Stimulated activated CD8-positive, alpha-beta memory T cell treated with anti-CD3 and anti-CD28 coated beads, Interleukin-2, amount 100 ng/mL, for 48 hours (primary cell): ENCODE measurements at places on chromosomes 16 and 17.

- DNase-seq: no peak
Observed at GRCh38 chr17:73130977-73131376, 33.8 kb upstream of the SSTR2 start.

DNA sequence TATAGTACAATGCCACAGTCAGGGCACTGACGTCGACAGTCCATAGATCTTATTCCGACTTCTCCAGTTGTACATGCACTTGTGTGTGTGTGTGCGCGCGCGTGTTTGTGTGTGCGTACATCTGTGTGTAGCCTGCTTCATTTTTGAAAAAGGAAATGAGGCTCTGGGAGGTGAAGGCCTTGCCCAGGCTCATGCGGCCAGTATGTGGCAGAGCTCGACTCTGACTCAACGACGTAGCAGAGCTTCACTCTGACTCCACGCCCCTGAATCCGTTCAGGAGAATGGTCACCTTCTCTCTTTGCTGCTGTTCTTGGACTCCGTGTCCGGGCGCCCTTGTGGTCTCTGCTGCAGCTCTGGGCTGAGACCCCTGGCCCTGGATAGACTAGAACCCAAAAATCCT, 81.6 kb upstream of the CIBAR2 start:
- no peak for DNase-seq

DNA sequence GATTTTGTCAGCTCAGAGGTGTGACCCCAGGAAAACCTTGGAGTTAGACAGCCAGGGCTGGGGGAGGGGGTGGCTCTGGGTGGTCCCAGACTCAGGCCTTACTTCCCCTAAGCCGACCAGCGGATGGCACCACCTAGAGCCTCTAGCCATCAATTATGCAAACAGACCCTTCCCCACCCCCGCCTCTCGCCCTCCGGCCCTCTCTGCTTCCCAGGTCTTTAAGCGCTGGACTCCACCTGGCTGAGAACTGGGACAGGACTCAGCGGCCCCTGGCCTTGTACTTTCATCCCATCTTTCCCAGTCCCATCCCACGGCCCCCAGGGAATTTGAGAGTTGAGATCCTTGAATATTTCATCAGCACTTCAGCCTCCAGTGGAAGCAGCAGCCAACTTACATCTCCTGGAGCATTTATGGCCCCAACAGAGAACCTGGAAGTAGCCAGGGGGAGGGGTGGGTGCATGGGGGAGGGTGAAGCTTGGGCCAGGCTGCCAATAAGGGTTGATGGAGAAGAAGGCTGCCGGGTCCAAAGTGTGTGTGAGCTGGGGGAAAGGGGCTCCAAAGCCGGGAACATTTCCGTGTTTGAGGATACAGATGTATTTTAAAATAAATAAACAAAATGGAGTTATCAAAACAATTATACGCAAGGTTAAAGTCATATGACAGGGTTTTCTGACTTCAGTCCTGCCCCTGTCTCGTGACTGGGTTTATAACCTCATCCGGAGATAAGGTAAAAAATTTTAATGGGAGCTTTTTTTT, 7.5 kb upstream of the JUP start:
- DNase-seq: no peak

- DNase-seq: no peak
Observed at GRCh38 chr17:71338396-71338795, 782.4 kb upstream of the SOX9 start.

DNA sequence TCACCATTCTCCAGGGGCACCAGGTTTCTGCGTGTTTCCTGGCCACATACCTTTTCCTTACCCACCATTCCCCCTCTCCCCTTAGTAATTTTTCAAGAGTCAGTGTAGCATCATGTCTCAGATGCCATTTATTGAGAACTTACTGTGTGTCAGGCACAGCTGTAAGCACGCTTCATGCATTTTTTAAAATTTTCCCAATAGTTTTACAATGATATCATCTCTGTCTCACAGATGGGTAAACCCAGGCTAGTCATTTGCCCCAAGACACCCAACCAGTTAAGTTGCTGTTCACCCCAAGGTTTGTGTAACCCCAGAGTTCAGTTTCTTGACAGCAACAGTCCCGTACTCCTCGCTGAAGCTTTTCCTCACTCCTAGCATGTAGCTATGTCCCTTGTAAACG, 56.4 kb upstream of the IRX3 start:
- DNase-seq: no peak

DNA sequence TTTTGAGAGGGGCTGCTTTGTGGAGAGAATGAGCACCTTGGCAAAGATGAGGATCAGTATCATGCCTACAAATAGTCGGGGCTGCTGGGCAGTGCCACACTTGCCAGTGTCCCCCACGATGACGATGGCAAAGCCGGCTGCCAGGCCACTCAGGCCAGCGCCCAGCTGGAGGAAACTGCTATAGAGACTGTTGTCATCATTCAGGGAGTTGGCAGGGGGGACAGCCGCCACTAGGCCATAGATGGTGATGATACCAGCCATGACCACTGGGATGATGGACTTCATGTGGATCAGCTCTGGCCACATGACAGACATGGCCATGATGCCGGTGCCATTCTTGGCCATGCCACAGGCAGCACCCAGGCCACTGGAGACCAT, 23.8 kb downstream of the MINK1 start:
- DNase-seq: no peak

- DNase-seq: no peak
Observed at GRCh38 chr17:79979816-79980215, 55.9 kb downstream of the TBC1D16 start.

DNA sequence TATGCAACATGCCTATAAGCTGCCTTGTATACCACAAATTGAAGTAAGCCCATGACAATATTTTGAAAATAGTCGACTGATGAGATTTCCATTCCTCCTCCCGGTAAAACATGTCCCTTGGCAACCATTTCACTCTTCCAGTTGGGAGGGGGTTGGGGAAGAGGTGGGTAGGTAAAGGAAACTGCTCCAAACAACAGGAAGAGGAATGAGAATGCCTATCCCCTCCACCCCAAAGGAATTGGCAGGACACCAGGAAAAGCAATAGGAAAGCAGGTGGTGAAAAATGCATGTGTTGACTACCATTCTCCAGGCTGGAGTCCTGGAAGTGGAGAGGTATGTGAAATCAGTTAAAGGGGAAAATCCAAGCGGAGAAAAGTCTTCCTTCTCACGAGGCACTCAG, 455.9 kb upstream of the PSMD7 start:
- no peak for DNase-seq

DNA sequence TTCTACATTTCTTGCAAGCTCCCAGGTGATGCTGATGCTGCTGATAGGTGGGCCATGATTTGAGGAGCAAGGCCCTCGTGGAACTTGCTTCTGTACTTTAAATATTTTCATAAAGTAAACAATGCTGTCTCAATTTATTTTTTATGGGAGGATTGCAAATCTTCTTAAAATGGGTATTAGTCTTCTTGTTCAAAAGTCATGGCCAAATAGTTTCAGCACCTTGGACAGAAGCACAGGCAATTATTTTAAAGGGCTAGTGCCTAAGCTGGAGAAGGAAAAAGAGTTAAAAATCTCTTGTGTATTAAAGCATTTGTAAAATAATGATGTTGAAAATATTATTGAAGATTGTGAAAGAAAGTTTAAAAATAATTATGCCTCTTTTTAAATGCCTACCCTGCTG, 50.5 kb downstream of the GPR139 start:
- DNase-seq: no peak

DNA sequence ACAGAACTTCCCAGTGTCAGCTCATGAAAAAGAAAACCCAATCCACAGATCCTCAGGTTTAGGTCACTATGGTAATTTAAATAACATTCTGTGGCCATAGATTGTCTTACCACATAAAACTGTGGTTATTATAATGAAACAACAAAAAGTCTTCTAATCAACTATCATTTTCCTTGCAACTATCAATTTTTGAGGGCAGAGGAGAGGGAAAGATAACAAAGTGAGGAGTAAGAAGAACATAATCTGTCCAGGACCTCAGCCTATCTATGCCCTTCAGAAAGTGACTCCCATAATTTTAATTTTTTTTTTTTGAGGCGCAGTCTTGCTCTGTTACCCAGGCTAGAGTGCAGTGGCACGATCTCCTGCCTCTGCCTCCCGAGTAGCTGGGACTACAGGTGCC, 4.0 kb upstream of the GGNBP2 start:
- DNase-seq: no peak

GRCh38 chr17:79541056-79541850, 69.6 kb downstream of the RBFOX3 start:
- DNase-seq: no peak

DNA sequence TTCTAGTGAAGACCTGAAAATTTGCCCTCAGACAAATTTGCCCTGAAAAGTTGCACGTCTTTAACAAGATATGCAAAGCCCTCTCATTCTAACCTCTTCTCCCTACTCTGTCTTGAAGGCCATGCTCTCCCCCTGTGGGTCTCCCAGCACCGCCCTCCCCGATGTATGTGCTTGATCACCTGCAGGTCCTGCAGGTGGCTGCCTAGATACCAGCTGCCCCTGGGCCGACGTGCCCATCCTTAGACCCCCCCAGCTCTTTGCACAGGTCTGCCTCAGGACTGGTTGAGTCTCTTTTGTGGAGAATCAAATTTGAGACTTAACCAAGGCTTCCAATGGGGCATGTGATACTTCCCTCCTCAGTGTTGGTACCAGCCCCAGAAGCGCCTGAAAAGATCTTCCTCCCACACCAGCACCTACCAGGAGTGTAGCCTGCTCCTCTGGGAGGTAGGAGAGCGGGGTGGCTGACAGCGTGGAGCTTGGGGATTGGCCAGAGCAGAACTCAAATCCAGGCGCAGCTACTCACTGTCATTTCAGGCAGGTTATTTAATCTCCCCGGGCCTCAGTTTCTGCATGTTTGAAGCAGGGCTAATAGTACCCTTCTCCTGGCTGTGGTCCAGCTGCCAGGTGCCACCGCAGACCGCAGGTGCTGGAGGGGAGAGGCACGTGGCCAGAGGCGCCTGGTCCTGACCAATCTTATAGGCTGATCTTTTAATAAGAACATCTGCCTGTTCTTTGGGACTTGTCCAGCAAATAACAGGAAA, 4.5 kb upstream of the MRPL38 start:
- no peak for DNase-seq

DNA sequence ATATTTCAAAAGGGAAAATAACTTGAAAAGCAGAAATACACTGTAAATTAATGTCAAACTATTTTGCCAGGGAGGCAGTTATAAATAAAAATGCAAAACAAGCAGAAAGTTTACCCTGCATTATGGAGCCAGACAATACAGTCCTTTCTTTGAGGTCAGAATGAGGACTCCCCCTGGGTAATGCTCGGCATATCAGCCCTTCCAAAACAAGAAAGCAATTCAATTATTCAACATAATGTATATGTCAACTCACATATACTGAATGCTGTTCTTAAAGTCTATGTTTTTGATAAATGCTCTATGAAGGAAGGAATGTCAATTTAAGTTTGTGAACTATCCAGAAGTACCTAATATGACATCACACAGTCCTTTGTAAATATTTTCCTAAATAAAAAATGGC, 72.4 kb downstream of the TTC19 start:
- no peak for DNase-seq

- no peak for DNase-seq
Observed at GRCh38 chr17:73211745-73212144, 18.9 kb downstream of the COG1 start.

GRCh38 chr16:54632322-54633220, 298.1 kb upstream of the IRX5 start:
- no peak for DNase-seq

DNA sequence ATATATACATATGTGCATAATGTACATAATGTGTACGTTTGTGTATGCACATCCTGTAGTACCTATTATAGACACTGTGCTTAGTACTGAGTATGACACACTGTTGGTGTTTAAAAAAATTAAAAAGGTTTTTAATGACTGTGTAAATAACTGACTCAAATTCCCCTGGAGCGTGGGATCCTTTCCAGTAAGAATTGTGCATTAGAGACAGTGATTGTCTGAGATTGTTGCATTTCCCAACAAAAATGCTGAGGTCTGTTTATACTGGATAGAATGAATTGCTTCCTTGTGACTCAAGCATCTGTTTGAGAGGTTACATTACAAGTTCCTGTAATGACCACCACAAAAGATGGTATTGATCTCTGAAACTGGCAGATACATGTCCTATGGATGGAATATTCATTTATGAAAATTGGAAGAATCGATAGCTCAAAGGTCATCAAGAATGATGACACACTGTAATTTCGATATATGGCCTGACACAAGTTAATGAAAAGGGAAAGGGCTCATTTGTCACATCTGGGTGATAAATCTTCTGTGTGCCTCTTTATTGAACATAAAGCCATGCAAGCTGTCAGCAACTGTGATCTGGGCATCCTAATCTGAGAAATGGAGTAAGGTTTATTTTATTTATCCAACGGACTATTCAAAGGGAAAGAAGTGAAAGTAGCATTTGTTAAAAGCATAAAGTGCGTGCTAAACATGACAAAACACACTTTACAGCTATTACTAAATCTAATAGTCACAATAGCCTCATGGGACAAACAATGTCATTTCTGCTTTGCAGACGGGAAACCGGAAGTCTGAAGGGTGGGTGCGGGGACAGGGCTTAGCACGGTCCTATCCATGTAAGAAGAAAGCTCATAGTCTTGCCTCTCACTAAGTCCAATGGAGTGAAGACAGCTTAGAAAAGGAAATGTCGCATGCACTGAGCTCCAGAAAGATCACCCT, 228.8 kb downstream of the CDH11 start:
- no peak for DNase-seq

DNA sequence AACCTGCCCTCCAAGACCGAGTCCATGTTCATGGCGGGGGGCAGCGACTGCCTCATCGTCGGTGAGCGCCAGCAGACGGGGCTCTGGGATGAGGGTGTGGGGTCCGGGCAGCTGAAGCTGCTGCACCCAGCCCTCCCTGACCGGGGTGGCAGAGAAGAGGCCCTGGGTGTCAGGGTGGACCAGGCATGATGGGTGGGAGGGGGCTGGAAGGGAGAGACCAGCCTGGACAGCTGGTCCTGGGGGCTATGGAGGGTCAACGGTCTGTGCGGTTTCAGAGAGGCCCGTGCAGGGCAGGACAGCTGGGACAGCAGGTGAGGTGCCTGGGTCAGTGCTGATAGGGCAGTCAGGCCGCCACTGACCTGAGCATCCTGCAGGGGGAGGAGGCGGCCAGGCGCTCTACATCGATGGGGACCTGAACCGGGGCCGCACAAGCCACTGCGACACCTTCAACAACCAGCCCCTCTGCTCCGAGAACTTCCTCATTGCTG, 13.3 kb upstream of the ATP6V0C start:
- no peak for DNase-seq

DNA sequence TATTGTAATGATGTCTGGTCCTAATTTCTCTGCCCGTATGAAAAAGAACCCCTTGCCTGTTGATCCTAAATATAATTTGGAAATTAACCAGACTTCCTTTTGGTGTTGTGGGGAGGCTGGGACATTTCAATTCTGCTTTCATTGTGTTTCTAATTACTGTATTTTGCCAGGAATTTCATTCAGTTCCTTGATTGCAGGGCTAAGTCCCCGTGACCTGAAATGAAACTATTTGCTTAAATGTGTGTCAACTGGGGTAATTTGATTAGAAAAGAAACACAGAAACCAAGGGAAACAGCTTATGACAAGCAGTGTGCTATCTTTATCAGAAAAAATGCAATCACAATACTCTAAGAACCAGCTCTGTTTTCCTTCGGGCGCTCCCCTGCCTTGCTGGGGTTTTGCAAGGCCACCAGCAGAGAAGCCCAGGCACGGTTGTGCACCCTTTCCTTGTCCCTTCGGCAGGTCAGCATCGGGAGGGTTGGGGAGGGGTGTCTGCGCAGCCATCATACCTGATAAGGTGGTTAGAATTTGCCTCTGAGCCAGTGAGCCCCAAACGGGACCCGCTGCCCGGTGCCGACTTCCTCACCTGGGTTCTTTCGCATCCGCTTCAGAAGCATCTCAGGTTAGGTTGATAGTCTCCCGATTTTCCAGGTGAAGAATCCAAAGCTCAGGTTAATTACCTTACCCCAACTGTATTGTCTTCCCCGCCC, 19.4 kb downstream of the KLHL36 start:
- no peak for DNase-seq
